Activated effector memory CD4-positive, alpha-beta T cell treated with Interleukin-2 at 50 U/mL for 16 hours (primary cell): ENCODE measurements at places on chromosomes 5 and 9.

- no peak for DNase-seq
These were observed 188.7 kb downstream of the EBF1 start for GRCh38 chr5:158910782-158911692.

DNA sequence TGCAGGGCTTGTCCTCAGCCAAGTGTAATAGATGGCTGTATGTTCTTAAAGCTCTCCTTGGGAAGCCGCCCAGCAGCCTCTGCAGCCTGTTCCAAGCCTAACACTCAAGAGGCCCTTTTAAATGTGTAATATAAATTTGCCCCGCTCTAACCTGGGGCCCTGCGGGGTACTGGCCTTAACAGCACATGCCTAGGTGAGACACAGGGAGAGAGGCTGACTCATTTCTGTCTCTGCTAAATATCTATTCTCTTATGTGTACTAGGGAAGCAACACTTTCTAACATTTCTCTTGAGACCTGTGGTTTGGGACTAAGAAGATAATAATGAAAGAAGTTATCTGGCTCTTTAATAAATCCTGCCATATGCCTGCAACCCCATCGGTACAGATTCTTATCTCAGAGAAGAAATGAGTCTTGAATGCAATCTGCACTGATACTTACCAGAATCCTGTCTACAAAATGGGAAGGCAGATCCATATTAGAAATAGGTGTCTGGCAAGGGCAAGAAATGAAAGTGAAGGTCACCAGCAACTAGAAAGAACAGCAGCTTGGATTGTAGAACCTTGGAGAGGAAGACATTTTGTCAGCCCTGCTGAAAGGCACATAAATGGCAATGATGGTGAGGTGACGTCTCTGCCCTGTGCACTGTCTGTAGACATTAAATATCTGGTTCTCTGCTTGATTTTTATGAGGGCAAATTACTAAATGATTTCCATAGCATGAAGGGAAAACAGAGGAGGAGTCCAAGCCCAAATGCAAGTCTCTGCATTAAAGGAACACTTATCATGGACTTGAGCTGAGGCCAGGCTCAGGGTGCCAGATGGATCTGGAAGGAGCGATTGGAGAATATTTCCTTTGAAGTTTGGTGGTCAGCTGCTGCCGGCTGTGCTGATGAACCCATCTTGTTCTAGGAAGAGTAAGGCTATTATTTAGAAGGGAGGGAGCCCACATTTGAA, 14.5 kb upstream of the TGFBI start:
- no peak for DNase-seq

DNA sequence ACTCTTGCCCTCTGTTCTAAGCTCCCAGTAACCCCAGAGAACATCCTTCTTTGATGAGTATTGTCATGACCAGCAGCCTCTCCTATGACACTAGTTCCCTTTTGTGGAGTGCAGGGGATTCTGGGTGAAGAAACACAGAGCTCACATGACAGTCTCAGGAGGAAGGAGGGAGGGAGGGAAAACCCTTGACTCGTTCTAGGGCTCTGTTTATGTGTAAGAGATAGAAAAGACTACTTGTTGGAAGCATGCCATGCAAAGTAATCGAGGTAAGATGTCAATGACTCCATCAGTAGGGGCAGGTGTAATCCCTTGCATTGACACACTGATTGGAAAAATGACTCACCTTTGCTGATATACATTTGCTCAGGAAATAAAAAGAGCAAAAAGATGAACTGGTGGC, 190.2 kb upstream of the ELL2 start:
- DNase-seq: no peak

DNA sequence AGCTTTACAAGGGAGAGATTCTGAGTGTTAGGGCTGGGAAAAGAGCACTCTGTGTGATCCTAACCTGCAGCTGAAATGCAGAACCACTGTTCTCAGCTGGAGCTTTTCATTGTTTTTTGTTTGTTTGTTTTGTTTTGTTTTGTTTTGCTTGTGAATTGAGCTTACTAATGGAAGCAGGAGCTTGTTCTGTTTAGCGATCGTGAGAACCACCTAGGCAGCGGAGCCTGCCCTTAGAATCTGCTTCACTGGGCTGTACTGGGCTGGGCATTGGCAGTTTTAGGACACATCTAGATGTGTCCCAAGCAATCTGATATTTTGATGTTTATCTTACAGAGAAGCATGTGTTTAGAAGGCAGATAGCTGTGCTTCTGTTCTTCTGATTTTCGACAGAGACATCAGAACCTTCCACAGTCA, 14.3 kb downstream of the SYK start:
- no peak for DNase-seq

DNA sequence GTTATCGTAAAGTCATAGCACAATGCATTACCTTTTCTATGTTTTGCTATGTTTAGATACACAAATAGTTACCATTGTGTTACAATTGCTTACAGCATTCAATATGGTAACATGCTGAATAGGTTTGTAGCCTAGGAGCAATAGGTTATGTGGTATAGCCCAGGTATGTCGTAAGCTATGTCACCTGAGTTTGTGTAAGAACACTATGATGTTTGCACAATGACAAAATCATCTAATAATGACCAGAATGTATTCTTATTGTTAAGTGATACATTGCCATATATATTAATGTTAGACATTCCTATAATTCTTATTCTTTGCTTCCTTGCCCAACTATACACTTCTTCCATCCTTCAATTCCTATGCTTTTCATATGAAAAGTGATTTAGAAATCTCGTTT, 18.2 kb upstream of the DAB2 start:
- DNase-seq: no peak

GRCh38 chr5:134647750-134648424, 698 bp upstream of the SEC24A start:
- no peak for DNase-seq

GRCh38 chr9:70581214-70581954, 166.9 kb upstream of the KLF9 start:
- DNase-seq: no peak

GRCh38 chr9:111599092-111599954, at the start of gene PTGR1:
TSS of gene PTGR1 (minus strand) at chr9:111599647. CDS start at chr9:111597422, 2,225 bp downstream.
- no peak for DNase-seq

DNA sequence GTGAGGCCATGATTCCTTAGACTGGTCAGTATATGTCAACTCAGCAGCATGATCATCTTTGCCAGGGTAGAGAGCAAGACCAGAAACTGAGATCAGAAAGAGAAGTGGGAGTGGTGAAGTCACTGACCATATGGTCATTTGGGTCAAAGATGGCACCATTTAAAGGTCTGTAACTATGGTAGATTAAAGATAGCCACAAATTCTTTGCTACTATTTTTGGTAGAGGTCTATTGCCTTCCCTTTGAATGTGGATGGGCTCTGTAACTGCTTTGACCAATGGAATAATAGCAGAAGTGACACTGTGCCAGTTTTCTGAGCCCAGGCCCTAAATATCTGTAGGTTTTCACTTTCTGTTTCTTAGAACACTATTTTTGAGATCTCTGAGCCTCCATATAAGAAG, 117.6 kb downstream of the PCSK1 start:
- no peak for DNase-seq

GRCh38 chr5:149437391-149438040, 58.4 kb upstream of the IL17B start:
- DNase-seq: no peak

- DNase-seq: no peak
These were observed 63.8 kb downstream of the PDZD2 start for GRCh38 chr5:31702712-31703111.

- DNase-seq: no peak
These were observed 27.1 kb upstream of the IL33 start for GRCh38 chr9:6188466-6188865.

- DNase-seq: no peak
These were observed 35.8 kb upstream of the TLX3 start for GRCh38 chr5:171272996-171273970.

- peak; percentile 57 for DNase-seq
These were observed 1.7 kb upstream of the NTMT1 start for GRCh38 chr9:129624168-129624759.

DNA sequence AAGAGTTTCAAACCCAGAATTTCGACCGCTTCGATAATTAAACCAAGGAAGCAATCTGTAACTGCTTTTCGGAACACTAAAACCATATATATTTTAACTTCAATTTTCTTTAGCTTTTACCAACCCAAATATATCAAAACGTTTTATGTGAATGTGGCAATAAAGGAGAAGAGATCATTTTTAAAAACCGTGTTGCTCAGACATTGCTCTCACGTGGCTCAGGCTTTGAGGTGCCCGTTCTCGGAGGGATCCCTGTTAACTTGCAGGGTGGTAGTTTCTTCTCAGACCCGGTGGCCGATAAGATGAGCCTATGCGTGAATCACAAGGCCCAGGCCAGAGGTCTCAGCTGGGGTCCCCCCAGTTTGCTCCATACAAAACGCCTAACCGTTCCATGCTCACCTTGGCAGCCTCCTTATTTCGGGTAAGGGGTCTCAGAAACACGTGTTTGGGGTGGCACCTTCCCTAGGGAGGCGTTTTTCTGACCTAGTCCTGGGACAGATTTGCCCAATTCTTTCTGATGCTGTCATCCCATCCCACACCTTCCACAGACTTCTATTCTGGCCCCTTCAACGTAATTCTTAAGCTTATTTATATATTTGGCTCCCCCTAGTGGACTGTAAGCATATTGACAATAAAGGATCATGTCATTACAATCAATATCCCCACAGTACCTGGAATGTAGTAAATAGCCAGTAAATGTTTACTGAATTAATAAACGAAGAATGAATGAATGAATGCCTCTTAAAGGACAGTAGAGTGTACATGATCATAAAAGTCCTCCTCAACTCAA, 48.1 kb downstream of the THBS4 start:
- DNase-seq: peak; percentile 12

DNA sequence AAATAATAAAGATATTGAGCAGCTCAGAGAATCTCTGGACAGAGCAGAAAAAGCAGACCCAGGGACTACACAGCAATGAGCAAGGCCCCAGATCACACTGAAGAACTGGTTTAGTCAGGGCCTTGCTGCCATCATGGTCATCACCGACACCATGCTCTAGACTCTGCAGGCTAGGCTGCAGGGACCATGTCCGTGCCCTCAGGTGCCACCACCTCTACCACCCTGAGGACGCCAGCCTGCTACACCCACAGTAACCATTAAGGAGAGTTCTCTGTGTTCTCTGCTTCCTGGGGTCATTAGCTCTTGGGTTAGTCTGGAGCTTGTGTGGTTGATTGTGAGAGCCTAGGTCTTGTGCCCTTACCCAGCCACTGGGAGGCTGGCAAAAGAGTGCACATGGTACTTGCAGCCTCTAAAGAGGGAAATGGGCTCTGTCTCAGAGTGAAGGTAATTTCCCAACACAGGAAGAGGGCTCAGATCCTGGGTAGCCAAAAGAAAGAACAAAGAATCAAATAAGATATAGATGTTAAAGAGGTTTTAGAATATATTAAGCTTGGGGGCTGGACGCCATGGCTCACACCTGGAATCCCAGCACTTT, 31.9 kb upstream of the JADE2 start:
- no peak for DNase-seq

GRCh38 chr5:150254774-150255173, 34.8 kb downstream of the CAMK2A start:
- no peak for DNase-seq

- DNase-seq: no peak
These were observed 4.5 kb downstream of the ADAMTS12 start for GRCh38 chr5:33887268-33887667.

GRCh38 chr5:76383126-76383832, 19.8 kb upstream of the IQGAP2 start:
- no peak for DNase-seq

- no peak for DNase-seq
These were observed 795 bp downstream of the DAB2IP start for GRCh38 chr9:121652021-121652837.

GRCh38 chr9:121009650-121010049, 40.4 kb downstream of the C5 start:
- no peak for DNase-seq

- DNase-seq: no peak
These were observed 113.6 kb downstream of the DPYSL3 start for GRCh38 chr5:147396070-147396823.

GRCh38 chr5:36619012-36619635, 12.7 kb downstream of the SLC1A3 start:
- no peak for DNase-seq

- no peak for DNase-seq
These were observed 443.0 kb upstream of the KLF4 start for GRCh38 chr9:107932601-107933000.

GRCh38 chr9:18023332-18023731, 444.5 kb downstream of the SH3GL2 start:
- DNase-seq: no peak

GRCh38 chr5:170585273-170585948, 81.6 kb downstream of the KCNIP1 start:
- no peak for DNase-seq

DNA sequence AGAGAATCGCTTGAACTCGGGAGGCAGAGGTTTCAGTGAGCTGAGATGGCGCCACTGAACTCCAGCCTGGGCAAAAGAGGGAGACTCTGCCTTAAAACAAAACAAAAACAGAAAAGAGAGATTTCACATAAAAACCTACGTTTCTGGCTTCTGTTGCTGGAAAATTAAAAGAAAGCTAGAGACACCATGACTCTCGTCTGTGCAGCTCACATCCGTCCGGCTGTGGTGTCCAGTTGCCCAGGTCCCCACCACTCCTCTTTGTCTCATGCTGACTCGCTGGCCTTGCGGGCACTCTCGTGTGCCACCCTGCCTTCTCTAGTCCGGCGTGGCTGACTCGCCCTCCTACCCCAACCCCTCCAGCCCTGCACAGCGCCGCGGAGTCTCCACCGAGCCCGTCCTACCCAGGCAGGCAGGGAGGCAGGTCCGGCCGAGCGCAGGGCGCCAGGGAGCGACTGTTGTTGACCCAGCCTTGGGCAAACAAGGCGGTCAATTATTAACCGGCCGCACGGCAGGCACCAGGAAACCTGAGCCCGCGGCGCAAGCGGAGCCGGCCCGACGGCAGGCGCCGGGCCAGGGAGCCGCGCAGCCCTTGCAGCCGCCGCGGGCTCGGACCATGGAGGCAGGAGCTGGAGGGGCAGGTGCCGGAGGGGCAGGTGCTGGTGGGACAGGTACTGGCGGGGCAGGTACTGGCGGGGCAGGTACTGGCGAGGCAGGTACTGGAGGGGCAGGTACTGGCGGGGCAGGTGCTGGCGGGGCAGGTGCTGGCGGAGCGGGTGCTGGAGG, at the start of gene PRRT1B:
Gene PRRT1B, plus strand, starts transcription at position 521 of the 783 bp plus-strand sequence. Its CDS starts 93 bp downstream, at position 614.
- DNase-seq: no peak
